Lower leg skin (tissue), 4 donors: ENCODE measurements at places on chromosomes 6 and 20. TPM values are rescaled to one million over a fixed set of nuclear protein-coding genes. Genes with fewer than 3 reads are reported as not detected.

The SPINT3 gene
- total RNA-seq = not detected

The SNAP91 gene
- not detected for total RNA-seq

DNA sequence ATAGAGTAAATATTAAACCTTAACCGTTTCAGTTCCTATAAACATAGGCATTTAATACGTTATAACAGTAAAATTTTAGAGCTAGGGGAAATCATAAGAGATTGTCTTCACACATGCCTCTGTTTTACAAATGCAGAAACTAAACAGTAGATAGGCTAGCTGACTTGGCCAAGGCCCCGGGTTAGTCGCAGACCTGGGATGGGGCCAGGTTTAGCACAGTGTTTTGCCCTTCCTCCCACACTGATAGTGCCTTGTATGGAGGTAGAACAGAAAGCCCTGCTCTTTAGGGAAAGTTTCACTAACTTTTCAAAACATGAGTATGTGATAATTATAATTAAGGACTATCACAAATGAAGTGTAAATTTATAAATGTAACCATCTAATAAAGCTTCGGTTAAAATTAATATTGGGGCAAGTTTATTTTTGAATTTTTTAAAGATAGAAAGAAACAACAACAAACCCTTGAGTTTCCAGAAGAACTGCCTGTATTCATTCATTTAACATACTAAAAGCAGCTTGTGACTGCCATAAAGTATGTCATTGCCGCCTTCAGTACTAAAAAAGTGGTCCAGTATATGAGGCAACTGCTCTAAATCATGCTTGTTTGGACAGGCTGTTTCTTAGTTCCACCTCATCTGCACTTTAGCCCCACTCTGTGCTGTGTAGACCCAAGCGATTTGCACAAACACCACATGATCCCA is 62.5 kb upstream of the LOC128125822 start:
- no peak for DNase-seq

DNA sequence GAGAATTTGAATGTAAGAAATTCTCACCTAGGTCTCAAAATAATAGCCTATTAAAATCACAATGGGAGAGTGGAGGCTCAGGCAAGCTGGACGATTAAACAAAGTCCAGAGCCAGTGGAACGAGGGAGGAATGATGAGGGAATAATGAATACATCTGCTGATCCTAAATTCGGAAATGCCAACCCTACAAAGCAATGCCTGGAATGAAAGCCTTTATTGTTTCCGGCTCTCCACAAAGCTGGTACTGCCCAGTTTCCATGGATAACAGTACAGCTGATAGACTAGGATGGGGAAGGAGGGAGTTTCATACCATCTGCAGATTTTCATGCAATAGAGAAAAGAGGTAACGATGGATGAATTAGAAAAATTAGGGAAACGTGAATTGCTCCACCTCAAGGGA is 356.1 kb downstream of the CBLN4 start:
- DNase-seq = no peak

- DNase-seq = no peak
Observed at GRCh38 chr6:24481449-24481848, 7.9 kb downstream of the GPLD1 start.
